NCI-H1930 (cell line): ENCODE measurements at places on chromosomes 12 and 14.

DNA sequence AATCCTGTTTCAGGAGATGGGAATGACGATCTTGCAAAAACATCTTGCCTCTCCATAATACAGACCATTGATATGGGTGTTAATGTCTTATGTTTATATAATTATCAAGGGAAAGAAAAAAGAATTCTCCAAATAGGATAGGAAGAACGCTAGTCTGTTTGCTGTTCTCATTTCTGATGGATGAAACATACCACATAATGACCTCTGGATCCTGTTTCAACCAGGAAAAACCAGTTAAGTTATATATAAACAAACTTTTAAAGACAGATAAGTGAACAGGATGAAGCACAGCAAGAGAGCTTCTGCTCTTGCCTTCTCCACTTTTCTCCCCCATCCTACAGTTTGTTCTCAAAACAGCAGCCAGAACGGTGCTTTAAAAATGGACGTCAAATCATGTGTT is 27.8 kb downstream of the COQ6 start:
- no peak for DNase-seq

GRCh38 chr12:122867691-122868461 is 28.0 kb downstream of the VPS37B start:
- no peak for DNase-seq

DNA sequence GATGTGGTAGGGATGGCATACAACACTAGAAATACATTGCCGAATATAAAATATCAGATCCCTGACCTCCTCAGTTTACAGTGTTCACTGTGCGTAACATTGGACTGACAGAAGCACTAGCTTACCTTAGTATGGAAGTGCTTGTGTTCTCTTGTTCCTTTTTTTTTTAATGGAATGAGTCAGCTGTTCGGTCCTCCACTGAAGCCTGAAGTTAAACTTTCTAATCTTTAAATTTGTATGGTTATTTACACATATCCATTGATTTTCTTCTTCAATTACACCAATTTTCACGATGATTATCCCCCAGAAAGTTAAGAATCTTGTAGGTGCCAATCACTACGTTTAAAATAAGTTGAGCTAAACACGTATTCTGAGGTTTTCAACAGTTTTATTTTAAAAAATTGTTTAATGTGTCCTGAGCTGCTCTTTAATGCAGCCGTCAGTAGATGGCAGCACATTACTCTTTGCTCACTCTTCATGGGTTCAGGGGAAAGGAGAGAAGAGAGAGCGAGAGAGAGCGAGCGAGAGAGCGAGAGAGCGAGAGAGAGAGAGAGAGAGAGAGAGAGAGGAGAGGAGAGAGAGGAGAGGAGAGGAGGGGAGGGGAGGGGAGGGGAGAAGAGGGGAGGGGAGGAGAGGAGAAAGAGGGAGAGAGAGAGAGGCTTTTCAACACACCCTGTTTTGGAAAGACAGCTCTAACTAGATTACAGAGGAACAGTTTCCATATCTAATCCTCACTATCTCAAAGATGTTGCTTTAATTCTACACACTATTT is 134.7 kb upstream of the SCAF11 start:
- peak; percentile 76 for DNase-seq

DNA sequence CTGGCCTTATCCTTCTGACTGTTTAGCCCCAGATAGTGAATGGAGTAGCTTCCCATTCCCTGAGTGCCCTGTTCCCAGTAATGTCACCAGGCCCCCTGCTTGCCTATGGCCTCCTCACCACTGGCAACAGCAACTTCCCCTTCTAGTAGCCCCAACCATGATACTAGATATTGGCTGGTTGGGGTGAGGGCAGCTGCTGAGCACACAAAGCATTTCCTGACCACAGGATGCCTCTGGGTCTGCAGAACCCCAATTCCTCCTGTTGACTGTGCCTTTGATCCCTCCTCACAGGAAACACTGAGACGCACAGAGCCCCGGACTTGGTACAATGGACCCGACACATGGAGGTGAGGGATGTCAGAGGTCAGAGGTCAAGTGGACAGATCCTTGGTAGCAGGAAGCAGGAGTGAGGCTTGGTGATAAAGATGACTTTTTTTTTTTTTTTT is 597 bp downstream of the SOAT2 start:
- DNase-seq = no peak
